ENCODE measurements at places on chromosomes 11 and 22. TPM values are rescaled to one million over a fixed set of nuclear protein-coding genes. Genes with fewer than 3 reads are reported as not detected.

- no peak for DNase-seq
Observed at GRCh38 chr11:109423466-109424190, 1.6 kb downstream of the C11orf87 start.

- DNase-seq: no peak
Observed at GRCh38 chr11:132944569-132944944, 587.7 kb downstream of the OPCML start.

DNA sequence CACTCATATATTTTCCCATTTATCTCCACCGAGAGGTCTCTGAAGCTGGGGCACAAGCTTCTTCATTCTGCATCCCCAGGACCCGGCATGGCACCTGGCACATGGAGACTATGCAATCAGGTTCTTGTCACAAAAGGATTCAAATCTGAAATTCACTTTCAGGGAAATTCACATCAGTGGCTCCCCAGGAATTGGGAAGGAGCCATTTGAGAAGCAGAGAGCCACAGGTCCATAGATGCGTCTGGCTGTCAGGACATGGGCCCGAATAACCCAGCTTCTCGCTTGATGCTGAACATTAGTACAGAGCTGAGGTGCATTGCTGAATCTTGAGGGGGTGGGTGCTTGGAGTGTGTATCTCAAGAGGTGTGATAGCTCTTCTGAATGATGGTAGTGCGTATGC, 82.5 kb downstream of the TSPAN18 start:
- no peak for DNase-seq

NCF4 gene
- total RNA-seq: 44.1 TPM

HTR3B gene
- total RNA-seq: not detected
